ENCODE measurements at places on chromosomes 16 and 17.

DNA sequence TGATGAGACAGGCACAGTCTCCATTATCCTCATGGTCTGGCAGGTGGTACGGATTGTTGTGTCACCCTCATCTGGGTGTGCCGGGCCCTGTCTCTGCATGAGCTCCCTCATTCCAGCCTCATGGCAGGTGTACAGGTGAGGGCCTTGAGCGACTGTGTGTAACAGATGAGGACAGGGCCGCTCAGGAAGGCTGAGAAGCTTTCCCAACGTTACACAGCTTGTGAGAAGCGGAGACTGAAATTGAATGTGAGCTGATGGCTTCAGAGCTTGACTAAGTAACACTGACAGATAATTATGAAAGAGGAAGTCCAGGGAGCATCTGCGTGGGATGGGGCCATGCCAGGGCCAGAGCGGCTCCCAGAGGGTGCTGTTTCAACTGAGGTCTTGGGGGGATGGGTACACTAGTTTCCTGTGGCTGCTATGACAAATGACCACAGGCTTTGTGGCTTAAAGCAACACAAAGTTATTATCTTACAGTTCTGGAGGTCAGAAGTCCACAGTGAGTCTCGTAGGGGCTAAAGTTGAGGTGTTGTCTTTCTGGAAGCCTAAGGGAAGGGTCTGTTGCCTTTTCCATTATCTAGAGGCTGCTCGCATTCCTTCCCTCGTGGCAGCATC is 36.7 kb downstream of the CMIP start:
- no peak for DNase-seq

GRCh38 chr16:69763599-69763942 is 1.4 kb downstream of the WWP2 start:
- DNase-seq: no peak

- DNase-seq: no peak
These were observed 263.1 kb downstream of the PHKB start for GRCh38 chr16:47724115-47724785.

GRCh38 chr17:13359774-13360173 is 242.0 kb downstream of the HS3ST3A1 start:
- DNase-seq: no peak

GRCh38 chr17:5281814-5282641 is at the start of gene RABEP1:
TSS of gene RABEP1 (plus strand) at chr17:5282284. CDS start at chr17:5282487, 203 bp downstream.
- DNase-seq: peak; percentile 98

DNA sequence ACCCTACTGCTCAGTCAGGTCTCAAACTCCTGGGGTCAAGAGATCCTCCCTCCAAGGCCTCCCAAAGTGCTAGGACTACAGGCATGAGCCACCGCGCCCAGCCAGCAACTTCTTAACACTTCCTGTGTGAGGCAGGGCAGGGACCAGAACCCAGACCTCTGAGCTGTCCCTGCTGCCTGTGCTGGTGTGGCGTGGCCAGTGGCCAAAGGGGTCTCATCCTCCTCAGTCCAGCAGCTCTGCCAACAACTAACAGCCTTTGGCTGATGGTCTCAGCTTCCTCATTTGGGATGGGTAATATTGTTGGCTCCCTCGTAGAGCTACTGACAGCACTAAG is 1.4 kb upstream of the LLGL1 start:
- DNase-seq: no peak

DNA sequence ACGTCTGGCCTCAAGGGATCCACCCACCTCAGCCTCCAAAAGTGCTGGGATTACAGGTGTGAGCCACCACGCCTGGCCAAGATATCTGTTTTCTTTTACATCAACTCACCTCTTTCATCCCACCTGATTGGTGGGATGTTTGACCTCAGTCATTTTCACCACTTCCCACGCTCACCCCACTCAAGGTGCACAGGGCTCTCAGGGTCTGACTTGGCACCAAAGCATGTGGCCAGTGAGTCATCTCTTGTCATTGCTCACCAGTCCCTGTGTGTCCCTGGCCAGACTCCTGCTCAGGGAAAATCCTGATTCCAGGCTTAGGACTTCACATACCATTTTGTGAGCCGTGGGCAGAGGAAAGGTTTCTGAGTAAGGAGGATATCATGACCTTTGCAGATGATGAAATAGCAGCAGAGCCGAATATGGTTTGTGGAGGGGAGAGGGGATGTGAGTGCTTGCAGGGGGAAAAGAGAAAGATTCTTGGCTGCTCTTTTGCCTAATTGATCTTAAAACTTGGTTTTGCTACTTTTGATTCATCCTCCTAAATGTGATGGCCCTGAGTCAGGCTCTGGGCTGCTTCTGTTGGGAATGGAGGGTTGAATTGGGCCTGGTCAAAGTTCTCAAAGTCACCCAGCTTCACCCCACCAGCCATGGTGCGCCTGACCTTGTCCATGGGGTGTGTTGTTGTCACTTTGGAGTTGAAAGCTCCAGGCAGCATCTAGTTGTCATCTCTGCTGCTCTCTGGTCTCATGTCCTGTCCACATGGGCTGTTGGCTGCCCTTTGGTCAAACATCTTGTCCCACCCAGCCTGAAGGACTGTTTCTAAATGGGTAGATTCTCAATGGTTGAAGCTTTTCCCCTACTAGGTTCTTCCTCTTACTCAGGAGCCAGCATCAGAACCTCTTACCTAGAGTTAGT is 6.0 kb upstream of the KCNH6 start:
- DNase-seq: peak; percentile 65

- DNase-seq: no peak
These were observed 27.9 kb downstream of the NLRC5 start for GRCh38 chr16:57017251-57017650.

DNA sequence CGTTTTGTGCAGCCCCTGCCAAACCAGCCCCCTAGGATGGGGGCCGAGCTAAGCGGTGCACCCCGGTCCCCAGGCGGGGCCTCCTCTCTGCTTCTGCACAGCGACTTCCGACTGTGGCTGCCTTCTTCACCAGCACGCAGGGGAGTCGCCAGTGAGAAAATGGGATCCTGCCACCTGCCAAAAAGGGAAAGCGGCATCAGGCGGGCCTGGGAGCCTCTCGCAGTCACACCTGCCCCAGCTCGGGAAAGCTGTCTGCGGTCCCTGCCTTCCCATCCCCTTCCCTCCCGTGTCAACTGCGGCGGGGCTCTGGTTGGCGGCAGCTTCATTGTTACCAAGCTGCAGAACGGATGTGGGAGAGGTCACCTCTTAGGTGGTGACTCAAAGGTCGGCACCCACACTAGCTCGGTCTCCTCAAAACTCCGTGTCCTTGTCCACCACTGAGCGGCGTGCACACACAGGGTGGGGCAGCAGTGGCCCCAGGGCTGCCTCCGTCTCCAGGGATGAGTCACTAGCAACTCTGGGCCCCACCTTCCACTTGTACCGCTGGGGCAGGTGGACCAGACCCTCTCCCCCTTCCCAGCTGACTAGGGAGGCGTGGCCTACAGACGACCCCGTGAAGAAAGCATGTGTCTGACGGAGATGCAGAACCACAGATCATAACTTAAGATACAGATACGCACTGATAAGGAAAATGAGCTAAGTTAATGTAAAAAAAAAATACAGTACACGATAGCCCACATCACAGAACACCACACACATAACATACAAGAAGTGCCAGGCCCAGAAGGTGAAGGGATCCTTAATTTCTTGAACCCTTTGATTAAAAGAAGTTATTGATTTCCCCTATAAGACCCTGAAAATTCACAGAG is 1.5 kb upstream of the PCYT2 start:
- DNase-seq: no peak

DNA sequence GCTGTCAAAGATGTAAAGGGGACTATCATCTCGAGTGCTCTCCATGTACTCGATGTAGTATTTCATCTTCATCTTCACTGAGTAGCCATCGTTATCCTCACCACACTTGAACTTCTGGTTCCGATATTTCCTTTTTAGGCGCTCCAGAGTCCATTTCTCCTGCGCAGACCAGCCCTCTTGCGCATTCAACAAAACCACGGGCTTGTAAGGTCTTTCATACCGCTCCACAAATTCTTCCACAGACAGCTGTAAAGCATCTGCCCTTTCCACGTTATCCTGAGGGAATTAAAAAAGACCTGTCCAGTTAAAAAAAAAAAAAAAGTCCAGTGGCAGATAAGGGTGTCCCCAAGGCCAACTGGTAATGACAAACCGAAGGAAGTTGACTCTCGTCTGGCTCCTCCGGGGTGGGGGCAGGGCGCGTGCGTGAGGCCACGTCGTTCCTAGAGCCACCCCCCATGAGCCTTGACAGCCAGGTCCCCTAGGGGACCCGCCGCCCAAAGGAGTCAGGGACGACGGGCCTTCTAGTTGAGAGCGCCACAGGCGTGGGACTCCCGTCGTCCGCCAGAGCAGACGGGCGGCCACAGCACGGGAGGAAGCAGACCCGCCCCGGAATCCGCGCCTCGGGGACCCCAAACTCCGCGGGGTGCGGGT is 701 bp downstream of the JMJD6 start:
- peak; percentile 87 for DNase-seq

- no peak for DNase-seq
These were observed 11.9 kb downstream of the PLXDC1 start for GRCh38 chr17:39139561-39139960.

- peak; percentile 68 for DNase-seq
These were observed at the start of gene C1QTNF1 for GRCh38 chr17:79023886-79024771. TSS of gene C1QTNF1 (plus strand) at chr17:79024169. CDS start at chr17:79043969, 19,800 bp downstream.

GRCh38 chr16:84331998-84332780 is 36.1 kb upstream of the ATP2C2 start:
- DNase-seq: no peak

DNA sequence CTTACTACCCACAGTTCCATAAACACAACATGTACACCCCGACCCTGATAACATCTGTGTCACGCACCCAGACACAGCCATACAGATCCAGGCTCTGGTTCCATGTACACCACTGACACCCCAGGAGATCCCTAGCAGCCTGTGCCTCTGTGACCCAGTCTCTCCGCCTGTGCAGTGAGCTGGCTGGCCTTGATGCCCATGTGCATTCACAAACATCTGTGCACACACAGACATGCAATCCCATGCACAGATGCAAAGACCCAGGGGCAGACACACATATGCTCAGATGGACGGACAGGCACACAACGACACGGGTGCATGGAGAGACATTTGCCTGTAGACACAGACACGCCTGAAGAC is 4.1 kb downstream of the CCDC102A start:
- peak; percentile 51 for DNase-seq

- no peak for DNase-seq
These were observed 182.7 kb downstream of the TMEM132E start for GRCh38 chr17:34762078-34762477.

- no peak for DNase-seq
These were observed 16.0 kb downstream of the ENGASE start for GRCh38 chr17:79090443-79091225.

GRCh38 chr17:4968486-4969046 is 949 bp upstream of the SPAG7 start:
- peak; percentile 79 for DNase-seq

GRCh38 chr17:82371333-82372248 is at the start of gene UTS2R:
TSS of gene UTS2R (plus strand) at chr17:82371765. CDS start at chr17:82374325, 2,560 bp downstream.
- no peak for DNase-seq

GRCh38 chr17:80892019-80892855 is 99.4 kb upstream of the CHMP6 start:
- DNase-seq: peak; percentile 92

DNA sequence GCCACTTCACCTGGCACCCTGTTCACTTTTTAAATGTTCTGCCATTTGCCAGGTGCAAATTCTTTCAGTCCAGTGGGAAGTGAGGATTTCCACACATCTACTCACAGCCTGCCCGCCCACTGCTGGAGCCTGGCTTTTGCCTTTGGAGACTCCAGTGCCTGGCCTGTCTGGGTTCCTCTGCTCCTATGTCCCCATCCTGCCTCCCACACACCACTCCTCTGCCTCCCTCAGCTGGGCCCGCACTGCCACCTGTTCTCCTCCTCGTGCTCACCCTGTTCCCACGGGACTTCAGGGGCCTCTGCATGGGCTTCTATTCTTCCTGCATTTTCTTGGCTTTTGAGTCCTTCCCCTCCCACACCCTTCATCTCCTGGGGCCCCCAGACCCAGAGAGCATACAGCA is 7.9 kb upstream of the NDRG4 start:
- no peak for DNase-seq

GRCh38 chr17:16464303-16465051 is 27.5 kb downstream of the LRRC75A start:
- no peak for DNase-seq

GRCh38 chr16:25371342-25371741 is 113.7 kb upstream of the ZKSCAN2 start:
- DNase-seq: no peak

- DNase-seq: peak; percentile 92
These were observed at the start of gene RBL2 for GRCh38 chr16:53434377-53435065. TSS of gene RBL2 (plus strand) at chr16:53434471. CDS start at chr16:53434557, 86 bp downstream.

GRCh38 chr17:7838090-7839075 is 4.4 kb downstream of the KDM6B start:
- no peak for DNase-seq

Data from activated CD8-positive, alpha-beta memory T cell treated with anti-CD3 and anti-CD28 coated beads, Interleukin-2, amount 50 U/mL, for 48 hours (primary cell).